Breast epithelium (tissue), 4 donors: ENCODE measurements at places on chromosomes 13 and 19. TPM values are rescaled to one million over a fixed set of nuclear protein-coding genes. Genes with fewer than 3 reads are reported as not detected.

ZNF790 gene
- total RNA-seq, result 8.8 TPM

GRCh38 chr13:27962982-27963381, 6.1 kb downstream of the CDX2 start:
- DNase-seq, result no peak
- no peaks in the 10 kb centered on the region for H3K36me3 ChIP-seq
- no peak overlapping the region for H3K27ac ChIP-seq
- H3K4me1 ChIP-seq, result no peaks in the 10 kb centered on the region
- peaks cover 95% of the 10 kb centered on the region for H3K27me3 ChIP-seq
- no peak overlapping the region for H3K4me3 ChIP-seq

DNA sequence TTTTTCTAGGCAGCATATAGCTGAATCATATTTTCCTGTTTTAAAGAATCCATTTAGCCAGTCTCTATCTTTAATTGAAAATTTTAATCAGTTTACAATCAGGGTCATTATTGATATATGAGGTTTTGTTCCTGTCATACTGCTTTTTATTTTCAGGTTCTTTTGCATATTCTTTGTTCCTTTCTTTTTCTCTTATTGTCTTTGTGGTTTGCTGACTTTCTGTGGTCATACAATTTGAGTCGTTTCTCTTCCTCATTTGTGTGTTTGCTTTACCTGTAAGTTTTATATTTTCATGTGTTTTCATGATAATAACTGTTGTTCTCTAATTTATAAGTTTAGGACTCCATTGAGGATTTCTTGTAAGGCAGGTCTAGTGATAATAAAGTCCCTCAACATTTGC, 812.6 kb downstream of the DACH1 start:
- no peaks in the 10 kb centered on the region for H3K4me1 ChIP-seq
- no peak overlapping the region for H3K27ac ChIP-seq
- no peak overlapping the region for H3K4me3 ChIP-seq
- no peaks in the 10 kb centered on the region for H3K36me3 ChIP-seq

DNA sequence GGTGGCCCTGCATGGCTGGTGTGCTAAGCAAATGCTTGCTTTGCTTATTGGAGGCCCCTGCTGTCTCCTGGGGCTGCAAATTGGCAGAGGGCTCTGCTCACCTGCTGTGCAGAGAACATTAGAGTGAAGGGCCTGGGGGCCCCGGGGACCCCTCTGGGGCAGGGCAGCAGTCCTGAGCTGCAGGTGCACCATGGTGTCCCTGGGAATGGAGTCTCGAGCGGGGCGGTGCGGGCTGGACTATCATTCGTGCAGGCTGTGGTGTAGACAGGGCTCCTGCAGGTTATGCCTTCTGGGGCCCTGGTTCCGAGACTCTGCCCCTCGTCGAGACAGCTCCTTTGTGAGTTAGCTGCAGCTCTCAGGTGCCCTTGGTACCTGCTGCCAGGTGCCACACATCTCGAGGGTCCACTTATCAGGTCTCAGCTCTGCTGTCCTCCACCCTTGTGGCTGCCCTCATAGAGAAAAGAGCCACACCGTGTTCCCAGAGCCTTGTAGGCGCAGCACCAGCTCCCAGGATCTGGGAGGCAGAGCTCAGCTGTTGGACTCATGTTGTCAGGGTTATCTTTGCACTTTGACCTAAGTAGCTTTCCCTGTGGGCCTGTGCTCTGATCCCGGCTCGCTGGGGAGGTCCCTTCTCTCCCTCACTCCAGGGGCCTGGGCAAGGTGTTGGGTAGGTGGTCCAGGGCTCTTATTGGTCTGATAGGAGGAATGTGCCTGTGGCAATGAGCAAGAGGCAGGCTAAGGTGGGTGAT, 58.0 kb upstream of the ZNF536 start:
- H3K27me3 ChIP-seq, result no peaks in the 10 kb centered on the region
- H3K4me1 ChIP-seq, result no peaks in the 10 kb centered on the region
- no peak overlapping the region for H3K27ac ChIP-seq
- H3K36me3 ChIP-seq, result no peaks in the 10 kb centered on the region

DNA sequence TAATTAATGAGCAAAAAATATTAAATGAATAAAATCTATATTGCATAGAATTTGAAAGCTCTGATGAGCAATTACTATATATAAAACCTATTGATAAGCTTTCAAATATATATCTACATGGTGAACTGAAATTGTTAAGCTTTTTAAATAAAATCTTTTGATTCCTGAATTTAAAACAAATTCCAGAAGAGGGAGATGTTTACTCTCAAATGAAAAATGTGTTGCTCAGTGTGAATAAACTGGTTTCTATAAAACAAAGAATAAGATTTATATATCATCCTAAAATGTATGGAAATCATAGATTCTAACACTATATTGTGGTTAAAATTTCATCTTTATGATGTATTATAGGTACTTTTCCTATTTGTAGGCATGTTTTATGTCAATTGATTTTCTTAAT, 171.5 kb upstream of the SLITRK6 start:
- no peak overlapping the region for H3K27ac ChIP-seq
- H3K27me3 ChIP-seq, result no peaks in the 10 kb centered on the region
- no peak overlapping the region for H3K4me3 ChIP-seq
- H3K4me1 ChIP-seq, result no peaks in the 10 kb centered on the region

SBK3 gene
- total RNA-seq, result 1.3 TPM

USF2 gene
- total RNA-seq, result 72.7 TPM

GRK1 gene
- total RNA-seq, result not detected

GRCh38 chr13:34993470-34993869, 51.4 kb downstream of the NBEA start:
- H3K4me3 ChIP-seq, result no peak overlapping the region
- no peaks in the 10 kb centered on the region for H3K4me1 ChIP-seq
- no peaks in the 10 kb centered on the region for H3K27me3 ChIP-seq
- DNase-seq, result no peak
- no peak overlapping the region for H3K27ac ChIP-seq

- H3K36me3 ChIP-seq, result no peaks in the 10 kb centered on the region
- no peak for DNase-seq
- H3K27ac ChIP-seq, result no peak overlapping the region
- no peak overlapping the region for H3K4me3 ChIP-seq
- H3K27me3 ChIP-seq, result no peaks in the 10 kb centered on the region
- no peaks in the 10 kb centered on the region for H3K4me1 ChIP-seq
Measured at GRCh38 chr13:21420706-21421105, 38.4 kb downstream of the ZDHHC20 start.

ARHGAP33 gene
- total RNA-seq, result 17.7 TPM

YIPF2 gene
- 59.6 TPM for total RNA-seq

GET3 gene
- total RNA-seq, result 62.6 TPM

DNA sequence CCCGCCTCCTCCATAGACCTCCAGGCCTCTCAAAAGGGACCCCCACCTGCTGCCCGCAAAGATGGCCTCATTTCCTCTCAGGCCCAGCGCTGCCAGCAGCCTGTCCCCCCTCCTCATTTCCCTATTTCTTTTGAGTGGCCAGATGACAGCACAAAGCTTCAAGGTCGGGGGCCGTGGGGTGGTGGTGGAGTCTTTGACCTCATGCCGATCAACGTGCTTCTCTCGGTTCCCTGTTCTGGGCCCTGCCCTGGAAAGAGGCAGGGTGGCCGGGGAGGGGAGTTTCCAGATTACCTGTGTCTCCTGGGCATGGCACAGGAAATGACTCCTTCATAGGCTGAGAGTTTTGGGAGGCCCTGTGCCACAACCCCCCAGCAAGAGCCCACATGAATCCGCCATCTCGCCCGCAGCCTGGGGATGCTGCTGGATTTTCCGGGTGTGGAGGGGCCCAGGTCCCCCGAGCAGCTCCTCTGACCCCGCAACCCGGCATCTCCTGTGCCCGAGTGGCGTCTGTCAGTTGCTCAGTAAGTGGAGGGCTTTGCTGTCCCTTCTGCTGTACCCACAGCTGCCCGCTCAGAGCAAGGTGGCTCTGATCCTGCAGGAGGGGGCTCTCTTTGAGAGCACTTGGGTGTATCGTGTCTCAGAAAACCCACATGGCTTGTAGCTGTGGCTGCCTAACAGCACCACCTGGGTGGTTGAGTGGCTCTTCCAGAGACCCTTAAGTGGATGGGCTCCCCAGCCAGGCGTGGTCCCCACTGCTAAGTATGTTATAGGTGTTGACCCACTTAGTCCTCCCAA, 139.4 kb downstream of the SIPA1L3 start:
- no peaks in the 10 kb centered on the region for H3K36me3 ChIP-seq
- H3K4me1 ChIP-seq, result no peaks in the 10 kb centered on the region
- no peak overlapping the region for H3K4me3 ChIP-seq
- H3K27me3 ChIP-seq, result no peaks in the 10 kb centered on the region
- H3K27ac ChIP-seq, result no peak overlapping the region
- DNase-seq, result no peak

GRCh38 chr13:76160961-76161925, 525.1 kb downstream of the LMO7 start:
- H3K4me3 ChIP-seq, result no peak overlapping the region
- H3K27me3 ChIP-seq, result no peaks in the 10 kb centered on the region
- no peak overlapping the region for H3K27ac ChIP-seq
- DNase-seq, result no peak

LYPD3 gene
- 5.2 TPM for total RNA-seq

ADGRE3 gene
- not detected for total RNA-seq

GRCh38 chr13:24348385-24348784, 39.0 kb downstream of the C1QTNF9 start:
- no peak overlapping the region for H3K4me3 ChIP-seq
- H3K27ac ChIP-seq, result no peak overlapping the region
- no peaks in the 10 kb centered on the region for H3K27me3 ChIP-seq
- H3K36me3 ChIP-seq, result no peaks in the 10 kb centered on the region
- H3K4me1 ChIP-seq, result no peaks in the 10 kb centered on the region

- no peak for DNase-seq
- no peak overlapping the region for H3K4me3 ChIP-seq
- H3K27me3 ChIP-seq, result no peaks in the 10 kb centered on the region
Measured at GRCh38 chr13:43272851-43273250, 249.5 kb downstream of the DNAJC15 start.

DNA sequence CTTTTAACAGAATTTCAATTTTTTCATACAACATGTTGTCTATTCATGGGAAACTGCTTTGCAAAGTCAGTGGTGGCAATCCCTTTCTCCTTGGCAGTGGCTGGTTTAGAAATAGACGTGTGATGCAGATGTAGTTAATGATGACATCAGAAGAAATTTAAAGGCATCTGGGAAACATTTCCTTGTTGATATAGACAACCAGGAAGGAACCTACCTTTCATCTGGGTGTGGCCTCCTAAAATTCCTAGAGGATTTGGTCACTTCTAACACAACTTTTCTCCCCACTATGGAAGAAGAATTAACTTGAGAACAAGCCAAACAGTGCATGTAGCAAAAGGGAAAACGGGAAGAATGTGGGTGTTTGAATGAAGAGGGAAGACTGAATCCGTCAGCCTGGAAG, 102.8 kb downstream of the EFNB2 start:
- no peak overlapping the region for H3K27ac ChIP-seq
- H3K4me3 ChIP-seq, result no peak overlapping the region
- H3K27me3 ChIP-seq, result no peaks in the 10 kb centered on the region
- H3K36me3 ChIP-seq, result no peaks in the 10 kb centered on the region

DNA sequence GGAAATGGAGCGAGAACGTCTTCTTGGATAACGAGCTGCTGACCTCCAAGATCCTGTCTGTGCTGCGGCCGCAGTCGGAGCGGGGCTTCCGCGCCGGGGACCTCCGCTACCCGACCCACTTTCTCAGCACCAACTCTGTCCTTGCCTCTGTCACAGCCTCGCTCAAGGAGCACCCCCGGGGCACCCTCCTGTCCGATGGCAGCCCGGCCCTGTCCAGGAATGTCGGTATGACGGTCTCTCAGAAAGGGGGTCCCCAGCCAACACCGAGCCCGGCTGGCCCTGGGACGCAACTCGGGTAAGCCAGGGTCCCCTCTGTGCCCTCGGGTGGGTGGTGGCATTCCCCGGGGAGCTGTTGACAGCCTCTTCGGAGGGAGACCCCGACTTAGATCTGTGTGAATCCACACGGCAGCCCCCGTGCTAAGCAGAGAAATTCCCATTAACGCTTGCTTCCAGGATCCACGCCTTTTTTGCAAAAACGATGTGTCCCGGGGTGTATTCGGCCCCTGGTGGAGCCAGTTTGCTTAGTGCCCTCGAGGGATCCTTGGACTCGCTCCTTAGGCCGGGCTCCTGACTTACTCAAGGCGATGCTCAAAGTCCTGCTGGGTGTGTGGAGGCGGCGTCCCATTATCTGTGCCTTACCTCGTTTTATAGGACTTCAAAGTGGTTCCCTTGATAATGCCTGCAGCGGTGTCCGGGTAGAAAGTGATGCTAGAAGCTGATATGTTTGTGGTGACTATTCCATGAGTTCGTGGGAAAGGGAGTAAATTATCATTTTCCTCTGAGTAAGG, 48.5 kb downstream of the PEX11G start:
- no peak overlapping the region for H3K4me3 ChIP-seq
- no peak overlapping the region for H3K27ac ChIP-seq
- H3K27me3 ChIP-seq, result no peaks in the 10 kb centered on the region
